ENCODE measurements at places on chromosomes 2 and 18. TPM values are rescaled to one million over a fixed set of nuclear protein-coding genes. Genes with fewer than 3 reads are reported as not detected.

TMEM200C gene
- not detected for total RNA-seq

IL36RN gene
- total RNA-seq: not detected

CDK15 gene
- total RNA-seq: not detected

ANKRD29 gene
- 0.90 TPM for total RNA-seq

Measured in cardiac atrium fibroblast (primary cell).